ENCODE measurements at places on chromosomes 16 and 17.

DNA sequence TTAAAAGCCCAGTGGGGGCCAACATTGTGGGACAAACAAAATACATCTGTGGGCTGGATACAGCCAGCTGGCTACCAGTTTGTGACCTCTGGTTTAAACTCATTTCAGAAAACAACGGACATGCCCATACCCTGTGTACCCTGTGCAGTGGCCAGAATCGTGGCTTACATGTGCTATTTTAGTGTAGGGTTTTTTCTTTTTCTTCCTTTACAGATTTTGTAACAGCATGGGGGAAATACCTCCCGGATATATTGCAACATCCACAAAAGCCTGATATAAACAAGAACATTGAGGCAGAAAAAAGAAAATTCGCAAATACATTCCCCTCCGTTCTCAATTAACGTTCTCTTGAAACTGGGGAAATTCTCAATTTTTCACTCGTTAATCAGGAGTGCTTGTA, 7.3 kb downstream of the HS3ST4 start:
- no peak for DNase-seq

GRCh38 chr16:85600530-85601271, 12.4 kb upstream of the GSE1 start:
- DNase-seq = no peak

- DNase-seq = no peak
These were observed 199.3 kb downstream of the CDH8 start for GRCh38 chr16:61836804-61837393.

DNA sequence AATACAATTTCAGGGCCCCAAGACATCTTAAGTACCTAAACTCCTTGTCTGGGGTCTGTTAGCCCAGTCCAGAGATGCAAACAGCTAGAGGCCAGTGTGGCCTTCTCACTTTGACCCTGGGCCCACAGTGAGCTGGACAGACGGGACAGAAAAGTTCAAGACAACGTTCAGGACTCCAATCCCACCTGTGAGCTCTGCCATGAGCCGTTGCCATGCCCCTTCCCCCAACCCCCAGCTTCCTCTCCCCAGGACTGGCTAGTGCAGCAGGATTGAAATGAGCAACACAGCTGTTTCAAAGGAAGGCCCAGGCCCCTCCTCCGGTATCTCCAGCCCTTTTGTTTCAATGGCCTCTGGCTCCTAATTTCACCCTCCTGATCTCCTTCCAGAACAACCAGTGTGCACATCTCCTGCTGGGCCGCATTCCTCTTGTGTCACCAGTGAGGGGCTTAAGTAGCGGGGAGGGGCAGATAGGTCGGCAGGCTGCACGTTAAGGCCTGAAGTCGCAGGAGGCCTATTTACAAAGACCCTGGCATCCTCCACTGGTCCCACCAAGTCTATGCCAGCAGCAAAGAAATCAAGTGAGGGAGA, 11.3 kb downstream of the AXIN2 start:
- DNase-seq = no peak

GRCh38 chr17:56778898-56779297, 54.8 kb downstream of the C17orf67 start:
- DNase-seq = no peak

DNA sequence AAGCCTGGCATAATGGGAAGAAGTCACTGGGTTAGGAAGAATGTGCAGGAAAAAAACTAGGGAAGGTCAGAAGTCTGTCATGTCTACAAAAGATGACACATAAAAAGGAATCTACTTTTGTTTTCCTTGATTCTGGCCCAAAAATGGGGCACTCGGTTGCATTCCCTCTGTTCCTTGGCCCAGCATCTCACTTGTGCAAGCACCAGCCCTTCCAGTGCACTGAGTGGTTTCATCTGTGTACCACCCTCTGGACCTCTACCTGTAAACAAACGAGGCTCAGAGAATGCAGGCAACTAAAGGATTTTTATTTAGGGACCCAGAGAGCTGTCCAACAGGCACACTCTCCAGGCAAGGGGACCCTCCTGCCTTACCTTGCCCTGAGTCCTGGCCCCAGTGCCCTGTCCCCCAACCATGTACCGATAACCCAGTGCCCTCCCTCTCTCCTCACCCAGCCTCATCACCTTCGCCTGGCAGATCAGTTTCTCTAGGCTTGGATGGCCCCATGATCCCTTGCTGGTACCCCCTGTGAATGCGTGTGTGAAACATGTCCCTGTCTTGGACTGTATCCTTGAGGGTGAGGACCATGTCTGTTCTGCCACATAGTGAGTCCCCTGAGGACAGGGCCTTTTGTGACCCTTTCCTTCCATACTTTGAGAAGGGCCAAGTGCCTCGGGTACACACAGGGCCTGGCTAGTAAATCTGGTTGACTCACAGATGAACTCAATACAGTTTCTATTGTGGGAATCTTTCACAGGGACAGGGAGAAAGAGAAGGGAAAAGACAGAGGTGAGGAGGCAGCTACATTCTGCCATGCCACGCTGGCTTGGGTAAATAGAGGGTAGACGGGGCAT, 13.3 kb downstream of the NXPH3 start:
- DNase-seq = no peak

DNA sequence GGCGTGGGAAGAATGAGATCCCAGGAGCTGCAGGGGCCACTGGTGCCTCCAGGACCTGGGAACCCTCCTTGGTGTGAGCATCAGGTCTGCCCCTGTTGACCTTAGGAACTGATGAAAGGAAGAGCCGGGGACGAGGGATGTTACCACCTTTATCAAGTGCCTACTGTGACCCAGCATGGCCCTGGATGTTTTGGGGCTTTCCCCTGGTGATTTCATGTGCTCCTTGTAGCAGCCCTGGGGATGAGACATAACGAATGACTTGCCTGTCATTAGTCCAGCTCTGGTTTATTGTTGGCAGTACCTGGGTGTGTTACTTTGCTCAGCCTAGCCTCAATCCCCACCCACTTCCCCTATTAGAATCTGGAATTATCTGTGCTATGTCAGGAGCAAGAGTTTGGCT, 39.9 kb downstream of the WSCD1 start:
- DNase-seq = no peak

DNA sequence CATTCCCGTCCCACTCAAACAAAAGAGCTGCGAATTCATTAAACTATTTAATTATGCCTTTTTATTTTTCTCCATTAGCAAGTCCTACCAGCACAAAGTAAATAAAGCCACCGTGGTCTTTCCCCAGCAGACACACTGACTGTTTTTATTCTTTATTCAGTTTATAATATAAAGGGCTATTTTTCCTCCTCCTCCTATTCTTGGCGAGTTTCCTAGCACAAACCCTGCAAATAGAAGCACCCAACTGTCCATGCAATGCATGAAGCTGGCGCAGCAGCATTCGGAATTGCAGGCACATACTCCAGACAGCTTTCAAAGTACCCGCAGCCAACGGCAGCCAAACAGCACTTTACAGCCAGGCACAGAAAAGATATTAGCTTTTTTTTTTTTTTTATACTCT, 583.4 kb upstream of the PSMD7 start:
- DNase-seq = no peak

DNA sequence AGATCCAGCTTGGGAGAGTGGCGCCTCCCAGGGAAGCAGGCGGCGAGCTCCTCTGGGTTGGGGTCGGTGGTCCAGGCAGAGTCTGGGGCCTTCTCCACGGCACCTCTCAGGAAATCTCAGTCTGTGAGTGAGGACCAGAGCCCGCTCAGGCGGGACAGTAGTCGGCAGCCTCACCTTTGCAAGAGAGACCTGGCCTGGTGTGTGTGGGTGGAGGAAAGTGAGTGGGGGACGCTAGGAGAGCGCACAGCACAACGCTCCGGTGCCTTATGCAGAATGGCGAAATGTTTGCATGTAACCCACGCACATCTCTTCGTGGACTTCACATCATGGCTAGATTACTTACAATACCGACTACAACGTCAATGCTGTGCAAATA, 2.2 kb downstream of the AHSP start:
- DNase-seq = no peak

DNA sequence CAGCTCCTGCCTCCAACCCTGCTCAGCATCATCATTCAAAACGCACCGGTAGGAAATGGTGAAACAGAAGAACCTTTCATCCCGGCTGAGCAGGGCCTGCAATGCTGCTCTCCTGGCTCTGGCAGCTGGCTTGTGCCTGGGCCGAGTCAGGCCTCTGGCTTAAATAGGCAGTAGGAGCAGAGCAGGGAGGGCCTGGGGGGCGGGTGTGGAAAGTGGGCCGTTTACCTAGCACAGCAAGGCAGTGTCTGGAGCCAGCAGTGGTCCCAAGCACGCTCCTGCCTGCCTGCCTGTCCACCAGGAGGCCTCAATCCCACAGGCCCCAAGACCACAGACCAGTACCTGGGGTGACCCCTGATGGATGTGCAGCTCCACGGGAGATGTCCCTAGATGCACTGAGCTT, 59.3 kb downstream of the SMPD3 start:
- no peak for DNase-seq

DNA sequence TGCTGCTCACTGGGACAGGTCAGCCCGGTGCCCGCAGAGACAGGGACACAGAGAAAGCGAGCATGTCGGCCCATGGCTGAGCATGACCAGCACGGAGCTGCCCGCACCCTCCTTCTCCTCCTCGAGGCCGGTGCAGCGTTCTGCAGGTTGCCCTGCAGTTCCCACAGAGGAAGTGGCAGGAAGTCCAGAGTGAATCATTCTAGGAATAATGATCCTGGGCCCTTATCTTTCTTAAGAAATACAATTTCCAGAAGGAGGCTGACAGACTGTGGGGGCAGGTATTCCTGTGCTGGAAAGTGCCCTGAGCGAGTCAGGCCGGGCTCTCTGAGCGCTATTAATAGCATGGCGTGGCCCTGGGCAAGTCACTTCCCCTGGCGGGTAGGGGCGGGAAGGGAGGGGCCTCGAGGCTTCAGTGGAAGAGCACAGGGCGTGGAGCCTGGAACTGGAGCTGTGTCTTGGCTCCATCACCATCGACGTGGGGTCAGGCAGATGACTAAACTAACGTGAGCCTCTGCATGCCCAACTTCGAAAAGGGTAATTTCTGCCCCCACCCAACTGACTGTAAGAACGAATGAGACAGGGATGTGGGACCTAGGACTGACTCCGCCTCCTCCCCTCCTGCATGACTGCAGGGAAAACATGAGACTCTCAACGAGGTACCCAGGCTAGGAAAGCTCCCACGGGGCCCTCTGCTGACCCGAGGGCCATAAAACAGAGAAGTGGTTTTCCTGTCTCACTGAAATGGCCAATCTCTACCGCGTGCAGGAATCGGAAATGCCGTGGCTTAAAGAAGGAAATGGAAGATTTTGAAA, 9.8 kb downstream of the TMEM204 start:
- DNase-seq = no peak

GRCh38 chr17:37756051-37756450, 11.2 kb upstream of the HNF1B start:
- DNase-seq = no peak

- DNase-seq = no peak
These were observed 81.5 kb downstream of the CA4 start for GRCh38 chr17:60231234-60231633.

DNA sequence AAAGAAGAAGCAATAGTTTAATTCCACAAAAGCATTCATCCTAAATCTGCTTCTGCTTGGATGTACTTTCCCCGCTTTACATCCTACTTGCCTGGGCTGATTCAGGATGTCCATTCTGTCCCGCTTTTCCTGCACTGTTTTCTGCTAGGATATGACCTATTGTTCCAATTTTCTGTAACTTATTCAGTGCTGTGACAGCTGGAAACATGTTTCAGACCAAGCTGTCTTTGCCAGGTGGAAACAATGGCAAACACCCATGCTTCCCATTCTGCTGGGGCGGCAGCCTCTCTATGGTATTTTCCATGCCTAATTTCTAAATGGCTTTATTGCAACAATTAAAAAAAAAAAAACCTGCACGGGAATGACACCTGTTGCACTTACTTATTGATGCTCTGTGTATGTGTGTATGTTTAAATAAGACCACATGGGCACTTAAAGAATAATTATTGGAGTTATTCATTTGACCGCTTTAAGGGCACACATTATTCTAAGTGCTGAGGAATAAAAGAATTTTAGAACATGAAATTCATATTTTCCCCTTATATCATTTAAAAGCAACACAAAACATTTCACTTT, 21.0 kb downstream of the COQ7 start:
- DNase-seq = no peak

- DNase-seq = no peak
These were observed 88.8 kb upstream of the TNRC6C start for GRCh38 chr17:77869665-77870132.

GRCh38 chr16:78288888-78289287, 189.4 kb downstream of the WWOX start:
- DNase-seq = no peak

GRCh38 chr16:13885700-13886099, 34.3 kb upstream of the ERCC4 start:
- DNase-seq = no peak

DNA sequence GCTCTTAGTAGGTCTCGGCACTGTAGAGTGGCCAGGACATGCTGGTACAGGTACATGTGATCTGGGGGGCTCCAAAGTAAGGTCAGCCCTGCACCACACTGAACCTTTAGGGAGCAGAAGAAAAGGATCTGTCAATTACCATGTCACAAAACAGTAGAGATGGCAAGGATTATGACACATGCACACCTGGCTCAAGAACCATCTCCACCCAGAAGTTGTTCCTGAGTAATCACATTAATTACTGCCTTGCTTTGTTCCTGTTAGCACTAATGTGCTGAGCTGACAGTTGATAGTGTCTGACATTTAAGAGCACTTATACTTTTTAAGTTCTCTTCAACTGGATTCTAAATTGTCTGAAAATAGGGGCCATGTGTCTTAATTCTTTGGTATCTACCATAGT, 9.5 kb downstream of the BLTP2 start:
- DNase-seq = no peak
